ENCODE measurements at places on chromosomes 3 and 15. TPM values are rescaled to one million over a fixed set of nuclear protein-coding genes. Genes with fewer than 3 reads are reported as not detected.

KCNMB2 gene
- polyA plus RNA-seq, result not detected

LTF gene
- polyA plus RNA-seq, result 0.10 TPM

DNA sequence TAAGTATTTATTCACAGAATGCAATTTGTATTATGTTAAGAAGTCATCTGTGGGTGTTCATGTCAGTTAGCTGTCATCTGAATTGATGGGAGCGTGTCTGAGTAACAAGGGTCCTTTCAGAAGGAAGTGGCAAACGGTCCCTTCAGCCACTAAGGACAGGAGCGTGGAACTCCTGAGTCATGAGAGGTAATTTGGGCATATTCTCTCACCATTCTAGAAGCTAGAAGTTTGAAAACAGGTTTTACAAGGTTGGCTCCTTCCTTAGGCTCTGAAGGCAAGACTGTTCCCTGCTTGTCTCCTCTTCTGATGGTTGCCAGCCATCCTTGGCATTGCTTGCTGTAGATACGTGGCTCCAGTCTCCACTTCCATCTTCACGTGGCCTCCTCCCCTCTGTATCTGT, 19.7 kb downstream of the ABHD2 start:
- DNase-seq, result no peak

GRCh38 chr3:114809668-114810413, 337.2 kb downstream of the ZBTB20 start:
- DNase-seq, result peak; percentile 3

Data from AG04450 (cell line).